ENCODE measurements at places on chromosomes 2 and 18.

DNA sequence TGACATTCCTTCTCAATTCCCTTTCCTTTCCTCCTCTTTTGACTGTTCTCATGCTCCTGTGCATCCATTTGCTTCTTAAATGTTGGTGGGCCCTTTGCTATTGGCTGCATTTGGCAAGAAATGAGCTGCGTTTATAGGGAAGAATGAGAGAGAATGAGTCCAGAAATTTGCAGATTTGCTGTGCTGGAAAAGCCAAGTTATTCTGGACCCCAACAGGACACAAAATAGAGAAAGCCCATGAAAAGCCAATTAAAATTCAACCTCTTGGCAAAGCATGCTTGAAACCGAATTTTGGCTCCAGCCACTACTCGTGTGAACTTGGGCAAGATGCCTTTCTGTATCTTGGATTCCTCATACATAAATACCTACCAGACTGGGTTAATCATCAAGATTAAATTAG is 1.3 kb upstream of the SCLY start:
- DNase-seq = no peak

GRCh38 chr2:190432567-190433231 is 24.5 kb downstream of the MFSD6 start:
- DNase-seq = no peak

GRCh38 chr2:27925766-27926472 is 35.4 kb downstream of the BABAM2 start:
- no peak for DNase-seq

DNA sequence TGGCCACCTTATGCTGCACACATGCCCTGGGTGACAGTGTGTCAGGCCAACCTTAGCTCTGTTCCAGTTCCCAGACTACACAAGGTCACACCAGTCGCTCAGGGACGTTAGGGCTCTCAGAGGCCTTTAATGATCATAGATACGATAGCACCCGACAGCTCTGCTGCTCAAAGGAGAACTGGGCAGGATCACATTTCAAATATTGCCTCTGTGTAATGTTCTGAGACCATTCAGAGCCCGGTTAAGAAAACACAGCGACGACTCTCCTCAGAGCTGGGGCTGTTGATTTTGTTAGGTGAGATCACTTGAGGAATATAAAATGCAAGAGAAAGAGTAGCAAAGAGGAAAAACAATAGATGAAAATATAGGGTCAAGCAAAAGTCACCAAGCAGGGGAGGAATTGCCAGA is 166.6 kb upstream of the TANK start:
- no peak for DNase-seq

DNA sequence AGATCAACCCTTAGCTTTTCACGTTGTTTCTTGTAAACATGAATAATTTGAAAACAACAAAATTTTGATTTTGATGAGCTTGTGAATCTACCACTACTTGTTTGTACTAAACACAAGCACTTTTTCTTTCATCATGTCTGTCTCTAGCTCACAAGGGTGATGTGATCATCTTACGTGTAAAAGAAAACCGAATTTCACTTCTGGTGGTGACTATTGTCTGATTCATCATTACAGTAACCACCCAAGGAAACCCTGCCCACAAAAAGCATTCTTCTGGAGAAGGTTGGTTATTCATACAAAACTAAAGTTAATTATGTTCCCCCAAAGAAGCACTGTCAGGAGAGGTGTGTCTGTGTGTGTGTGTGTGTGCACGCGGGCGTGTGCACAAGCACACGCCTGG is 285.4 kb downstream of the ZNF516 start:
- DNase-seq = no peak

GRCh38 chr2:102258025-102258385 is 53.4 kb upstream of the IL1RL1 start:
- no peak for DNase-seq

- no peak for DNase-seq
Measured at GRCh38 chr2:104254017-104254416, 599.9 kb upstream of the POU3F3 start.

DNA sequence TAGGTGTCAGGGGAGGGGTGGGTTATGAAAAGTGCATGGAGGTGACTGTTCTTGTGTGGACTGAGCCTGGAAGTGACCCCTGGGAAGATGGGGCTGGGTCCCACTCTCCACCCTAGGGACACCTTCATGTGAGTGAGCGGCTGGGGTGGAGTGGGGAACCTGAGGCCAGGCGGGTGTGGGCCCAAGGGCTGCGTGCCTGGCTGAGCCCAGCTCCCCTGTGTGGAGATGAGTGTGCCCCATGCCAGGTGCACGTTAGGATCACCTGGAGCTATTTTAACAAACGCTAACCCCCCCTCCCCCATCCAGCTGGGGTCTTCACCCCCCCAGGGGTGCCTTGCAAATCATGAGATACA is 26.5 kb downstream of the ZAP70 start:
- DNase-seq = no peak

DNA sequence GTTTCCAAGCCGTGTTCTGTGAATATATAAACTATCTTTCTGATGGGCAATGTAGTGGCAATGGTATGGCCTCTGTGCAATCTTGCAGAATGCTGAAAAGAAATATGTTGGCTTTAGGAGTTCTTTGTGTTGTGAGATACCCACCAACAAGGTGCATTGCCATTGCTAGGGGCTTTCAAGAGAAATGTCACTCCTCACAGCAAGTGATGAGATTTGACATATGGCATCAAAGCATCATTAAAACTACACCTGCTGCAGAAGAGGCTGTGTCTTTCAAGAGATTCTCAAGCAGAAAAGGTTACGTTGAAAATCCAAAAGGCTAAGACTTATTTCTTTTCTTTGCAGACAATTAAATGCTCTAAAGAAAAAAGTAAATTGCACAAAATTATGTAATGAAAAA is 1110.8 kb downstream of the CBLN2 start:
- no peak for DNase-seq

DNA sequence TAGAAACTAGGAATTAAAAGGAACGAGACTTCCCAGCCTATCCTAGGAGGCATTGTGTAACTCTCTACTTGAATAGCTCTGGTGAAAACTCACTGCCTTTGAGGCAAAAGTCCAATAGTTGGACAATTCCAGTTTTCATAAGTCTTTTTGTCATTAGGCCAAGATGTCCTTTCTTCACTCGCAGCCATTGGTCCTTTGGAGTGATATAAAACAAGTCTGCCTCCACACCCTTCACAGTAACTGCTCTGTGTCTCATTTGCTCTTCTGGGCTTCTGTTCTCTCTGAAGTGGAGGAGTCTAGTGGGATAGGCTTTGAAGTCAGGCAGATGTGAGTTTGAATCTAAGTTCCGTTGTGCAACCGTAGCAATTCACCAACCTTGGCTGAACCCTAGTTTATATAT is 28.2 kb downstream of the ANTXR1 start:
- DNase-seq = no peak

DNA sequence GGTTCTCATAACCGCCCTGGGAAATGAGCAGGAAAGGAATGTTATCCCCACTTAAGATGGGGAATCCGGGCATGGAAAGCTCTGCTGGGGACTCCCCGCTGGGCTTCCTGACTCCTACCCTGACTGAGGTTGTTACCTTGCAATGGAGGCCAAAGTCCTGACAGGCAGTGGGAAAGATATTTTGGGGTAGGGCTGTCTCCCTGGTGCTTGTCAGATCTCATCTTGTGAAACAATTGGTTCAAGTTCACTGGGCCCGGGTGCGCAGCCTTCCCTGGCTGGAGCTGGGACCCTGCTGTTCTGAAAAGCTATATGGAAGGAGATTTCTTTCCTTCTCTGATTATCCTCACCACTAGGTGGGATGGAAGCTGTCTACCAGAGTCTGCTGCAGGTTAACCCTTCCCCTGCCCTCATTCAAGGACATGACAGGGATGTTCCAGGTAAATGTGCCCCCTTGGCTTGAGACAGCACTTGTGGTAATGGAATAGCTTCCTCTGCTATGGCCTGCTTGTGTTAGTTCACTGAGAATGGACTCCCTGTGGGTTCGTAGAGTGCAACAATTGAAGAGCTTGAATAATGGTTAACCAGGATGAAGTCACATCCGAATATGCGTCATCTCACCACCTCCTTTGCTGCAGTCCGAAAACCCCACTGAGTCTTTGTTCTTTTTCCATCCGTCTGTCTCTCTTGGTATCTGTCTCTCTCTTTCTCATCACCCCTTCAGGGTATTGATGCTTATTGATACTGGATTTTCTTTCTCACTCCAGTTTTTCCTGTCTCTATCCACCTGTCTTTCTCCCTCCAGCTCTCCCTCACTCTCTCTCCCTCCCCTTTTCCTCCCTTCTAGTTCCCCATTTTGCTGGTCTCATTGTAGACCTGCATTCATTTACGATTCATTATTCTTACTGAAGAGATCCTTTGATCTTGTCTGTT is 67.8 kb upstream of the EPAS1 start:
- DNase-seq = no peak

DNA sequence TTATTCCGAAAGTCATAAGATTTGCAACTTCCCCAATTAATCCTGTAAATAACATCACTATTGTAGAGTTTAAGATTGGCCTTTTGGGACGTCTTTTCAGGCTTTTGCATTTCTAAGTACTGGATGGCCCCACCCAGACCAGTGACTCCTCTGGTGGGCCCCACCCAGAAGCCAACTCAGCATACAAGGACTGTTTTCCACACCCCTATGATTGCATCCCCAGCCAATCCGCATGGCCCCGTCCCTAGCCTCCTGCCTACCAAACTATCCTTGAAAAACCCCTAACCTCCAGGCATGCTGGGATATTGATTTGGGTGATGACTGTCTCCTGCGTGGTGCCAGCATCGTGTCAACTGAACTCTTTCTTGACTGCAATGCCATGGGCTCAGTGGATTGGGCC is 24.5 kb upstream of the TGIF1 start:
- DNase-seq = no peak

- no peak for DNase-seq
Measured at GRCh38 chr2:9388950-9389911, 34.1 kb downstream of the ITGB1BP1 start.

DNA sequence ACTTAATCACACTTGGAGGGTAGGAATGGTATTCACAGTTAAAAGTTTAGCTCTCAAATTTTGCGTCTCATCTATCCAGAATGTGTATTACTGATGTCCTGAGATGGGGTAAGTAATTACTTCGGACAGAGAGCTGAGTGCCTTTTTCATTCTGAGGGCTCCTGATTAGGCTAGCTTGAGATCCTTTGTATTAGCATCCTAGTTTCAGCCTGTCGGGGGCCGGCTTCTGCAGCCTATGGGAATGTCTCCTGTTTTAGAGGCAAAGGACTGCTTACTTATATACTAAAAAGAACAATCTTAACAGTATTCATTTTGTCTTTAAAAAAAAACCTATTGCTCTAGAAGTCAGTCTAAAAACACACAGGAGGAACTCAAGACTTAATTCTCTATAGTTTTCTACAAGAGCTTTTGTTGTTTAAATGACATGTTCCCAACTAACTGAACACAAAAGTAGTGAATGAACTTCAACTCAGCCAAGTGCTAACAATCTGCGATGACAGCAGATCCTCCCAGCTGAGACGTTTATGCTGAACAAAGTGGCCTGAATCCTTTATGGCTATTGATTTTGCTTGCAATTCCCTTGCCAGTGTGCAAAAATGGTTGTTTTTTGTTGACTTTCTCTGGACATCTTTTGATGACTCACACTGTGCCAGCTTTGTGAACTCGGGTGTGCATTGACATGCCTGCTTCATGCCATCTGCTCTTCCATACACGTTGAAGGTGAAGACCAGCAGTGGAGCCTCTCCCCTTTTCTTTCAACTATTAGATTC is 118.7 kb downstream of the LYPD6B start:
- DNase-seq = no peak

DNA sequence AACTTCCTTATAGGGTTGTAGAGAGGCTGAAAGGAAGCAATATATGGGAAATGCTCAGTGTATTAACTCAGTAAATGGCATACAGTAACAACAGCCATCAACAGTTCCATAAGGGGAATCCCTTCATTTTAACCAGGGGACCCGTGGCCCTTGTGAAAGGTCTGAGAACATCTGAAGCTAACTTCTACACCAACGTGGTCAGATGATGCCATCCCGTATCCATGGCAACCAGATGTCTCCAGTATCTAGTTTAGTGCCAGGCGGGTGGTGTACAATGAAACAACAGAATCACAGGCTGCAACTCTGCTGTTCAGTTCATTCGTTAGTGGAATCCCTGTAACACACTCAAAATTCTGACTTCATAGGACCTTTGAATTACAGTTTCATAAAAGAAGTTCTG is 162.3 kb downstream of the TGIF1 start:
- no peak for DNase-seq

DNA sequence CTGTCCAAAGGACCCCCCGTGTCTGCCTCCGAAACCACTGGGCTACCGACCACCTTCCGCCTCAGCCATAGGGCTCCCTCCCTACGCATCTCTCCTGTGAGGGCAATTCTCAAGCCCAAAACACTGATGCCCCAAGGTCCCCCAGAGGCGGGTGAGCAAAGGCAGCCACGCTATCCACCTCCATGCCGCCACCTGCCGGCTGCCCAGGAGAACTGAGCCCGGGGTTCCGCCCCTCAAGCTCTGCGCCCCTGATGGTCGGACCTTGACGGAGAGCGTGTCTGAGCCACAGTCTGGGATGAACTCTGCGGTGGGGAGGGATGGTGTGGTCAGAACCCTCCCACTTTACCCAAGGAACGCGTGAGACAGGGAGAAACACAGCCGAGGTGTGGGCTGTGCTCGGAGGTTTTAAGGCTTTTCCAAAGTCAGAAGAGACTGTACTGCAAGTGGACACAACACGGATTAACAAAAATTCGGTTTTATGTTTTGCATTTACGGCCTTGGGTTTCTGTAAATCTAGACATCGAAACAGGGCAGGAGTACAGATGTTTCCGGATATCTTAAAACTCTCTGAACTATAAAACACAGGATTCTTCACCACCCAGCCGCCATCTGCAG is 114.1 kb downstream of the ZNF516 start:
- DNase-seq = no peak

DNA sequence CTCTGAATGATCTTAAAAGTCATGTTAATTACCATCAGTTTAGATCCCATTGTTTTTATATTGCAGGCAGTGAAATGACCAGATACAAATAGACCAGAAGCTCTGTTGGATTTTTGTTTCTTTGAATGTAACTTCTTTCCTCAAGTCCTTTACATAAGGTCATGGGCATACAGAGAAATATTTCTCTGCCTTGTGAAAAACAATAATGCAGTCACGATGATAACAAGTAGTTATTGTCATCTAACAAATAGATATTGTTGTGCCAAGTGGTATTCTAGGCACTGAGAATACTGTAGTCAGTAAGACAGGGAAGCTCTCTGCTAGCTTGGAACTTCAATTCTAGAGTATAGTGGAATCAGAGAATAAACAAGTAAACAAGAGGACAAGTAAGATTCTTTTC is 94.7 kb upstream of the BARD1 start:
- no peak for DNase-seq

- no peak for DNase-seq
Measured at GRCh38 chr18:48732767-48733424, 194.1 kb downstream of the CTIF start.

GRCh38 chr18:36287653-36288052 is 9.9 kb upstream of the FHOD3 start:
- DNase-seq = no peak

Data from hippocampal formation (tissue), 2 donors.